ENCODE measurements at places on chromosomes 3 and 15.

DNA sequence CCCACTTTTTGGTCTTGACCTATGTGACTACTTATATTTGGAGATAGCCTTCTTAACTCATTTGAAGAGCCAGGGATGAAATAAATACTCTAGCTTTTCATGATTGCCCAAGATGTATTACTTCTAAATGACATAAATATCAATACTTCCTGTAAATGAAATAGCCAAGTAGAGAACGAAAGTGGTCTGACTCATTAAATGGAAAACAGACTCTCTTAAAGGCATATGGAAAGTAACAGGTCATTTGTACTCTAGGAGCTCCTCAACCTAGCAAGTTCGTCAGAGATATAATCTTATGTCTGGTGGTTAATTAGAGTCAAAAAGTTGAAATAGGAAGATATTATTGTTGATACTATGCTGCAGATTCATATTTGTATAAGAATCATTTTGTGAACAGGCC is 1105.4 kb downstream of the TUSC7 start:
- DNase-seq = no peak

GRCh38 chr3:125310623-125311081 is 64.5 kb downstream of the ZNF148 start:
- peak; percentile 60 for DNase-seq

DNA sequence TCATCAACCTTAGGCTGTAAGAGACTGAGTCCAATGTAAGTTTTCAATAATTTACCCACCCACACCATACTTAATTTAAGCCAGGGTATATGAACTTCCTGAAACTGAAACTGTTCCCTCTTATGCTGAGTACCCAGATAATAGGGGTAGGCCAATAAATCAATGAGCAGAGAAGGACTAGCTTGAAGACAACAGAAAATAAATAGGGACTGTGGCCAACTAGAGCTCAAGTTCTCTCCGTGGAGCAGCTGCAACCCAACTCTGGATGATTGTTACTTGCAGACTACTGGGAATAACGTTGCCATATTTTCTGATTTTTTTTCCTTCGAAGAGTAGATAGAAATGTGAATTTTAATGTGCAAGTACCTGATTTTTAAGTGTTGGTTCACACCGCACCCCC is 128.0 kb downstream of the ATG7 start:
- DNase-seq = no peak

GRCh38 chr3:14672588-14672987 is 2.4 kb upstream of the C3orf20 start:
- no peak for DNase-seq

DNA sequence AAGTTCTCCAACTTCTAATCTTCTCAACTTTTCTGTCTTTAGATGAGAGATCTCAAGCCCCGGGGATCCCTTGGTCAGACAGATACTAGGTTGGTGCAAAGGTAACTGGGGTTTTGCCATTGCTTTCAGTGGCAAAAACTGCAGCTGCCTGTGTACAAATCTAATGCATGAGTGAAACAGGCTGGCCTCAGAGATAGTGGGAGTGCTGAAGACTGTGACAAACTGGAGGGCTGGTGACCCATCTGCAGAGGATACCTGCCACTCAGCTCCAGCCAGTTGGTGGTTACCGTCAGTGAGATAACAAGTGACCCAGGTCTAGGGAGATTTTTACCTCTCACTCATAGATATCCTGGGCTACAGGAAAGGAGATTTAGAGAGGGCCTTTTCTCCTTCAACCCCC is 85.7 kb downstream of the RYR3 start:
- no peak for DNase-seq

- DNase-seq = no peak
Measured at GRCh38 chr3:54696313-54696712, 231.5 kb downstream of the LRTM1 start.

GRCh38 chr3:48463703-48464102 is 17.2 kb downstream of the ATRIP start:
- DNase-seq = no peak

DNA sequence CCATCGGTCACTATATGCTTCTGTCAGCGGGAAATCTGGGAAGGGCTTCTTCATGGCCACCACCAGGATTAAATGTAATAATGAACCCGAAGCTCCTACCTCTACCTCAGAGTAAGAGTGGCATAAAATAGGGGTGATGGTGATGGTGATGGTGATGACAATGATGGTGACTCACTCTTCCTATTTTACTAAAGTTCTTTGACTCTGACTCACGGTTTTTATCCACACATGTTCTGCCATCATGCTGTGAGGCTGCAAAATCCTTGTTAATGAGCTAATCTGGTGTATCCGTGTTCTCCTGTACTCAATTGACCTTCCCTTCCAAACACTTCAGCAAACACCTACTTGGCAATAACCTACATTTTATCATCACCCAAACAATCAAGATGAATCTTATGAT is 18.3 kb upstream of the FOXP1 start:
- no peak for DNase-seq

- DNase-seq = no peak
Measured at GRCh38 chr3:23793528-23794134, 12.1 kb upstream of the UBE2E1 start.

DNA sequence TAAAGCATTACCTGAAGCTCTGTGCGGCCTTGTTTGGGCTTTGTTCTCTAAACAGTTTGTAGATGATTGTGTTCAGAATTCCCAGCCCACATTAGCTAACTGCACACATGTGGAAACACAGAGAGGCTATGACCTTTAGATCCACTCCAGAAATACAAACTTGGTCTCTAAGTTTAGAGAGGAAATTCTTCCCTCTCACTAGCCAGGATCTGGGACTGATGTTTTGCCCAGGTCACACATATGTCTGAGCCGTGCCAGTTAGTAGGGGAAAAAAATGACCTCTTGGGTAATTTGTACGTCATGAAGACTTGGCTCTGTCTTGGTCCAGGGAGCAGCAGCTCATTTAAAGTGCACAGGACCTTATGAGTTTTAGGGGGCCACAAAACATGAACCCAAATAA is 223.1 kb downstream of the RBMS3 start:
- no peak for DNase-seq

GRCh38 chr3:160929595-160929994 is 173.6 kb downstream of the PPM1L start:
- no peak for DNase-seq

GRCh38 chr15:70348581-70349344 is 251.0 kb upstream of the TLE3 start:
- DNase-seq = no peak

GRCh38 chr15:33138000-33138399 is 56.5 kb downstream of the FMN1 start:
- no peak for DNase-seq

DNA sequence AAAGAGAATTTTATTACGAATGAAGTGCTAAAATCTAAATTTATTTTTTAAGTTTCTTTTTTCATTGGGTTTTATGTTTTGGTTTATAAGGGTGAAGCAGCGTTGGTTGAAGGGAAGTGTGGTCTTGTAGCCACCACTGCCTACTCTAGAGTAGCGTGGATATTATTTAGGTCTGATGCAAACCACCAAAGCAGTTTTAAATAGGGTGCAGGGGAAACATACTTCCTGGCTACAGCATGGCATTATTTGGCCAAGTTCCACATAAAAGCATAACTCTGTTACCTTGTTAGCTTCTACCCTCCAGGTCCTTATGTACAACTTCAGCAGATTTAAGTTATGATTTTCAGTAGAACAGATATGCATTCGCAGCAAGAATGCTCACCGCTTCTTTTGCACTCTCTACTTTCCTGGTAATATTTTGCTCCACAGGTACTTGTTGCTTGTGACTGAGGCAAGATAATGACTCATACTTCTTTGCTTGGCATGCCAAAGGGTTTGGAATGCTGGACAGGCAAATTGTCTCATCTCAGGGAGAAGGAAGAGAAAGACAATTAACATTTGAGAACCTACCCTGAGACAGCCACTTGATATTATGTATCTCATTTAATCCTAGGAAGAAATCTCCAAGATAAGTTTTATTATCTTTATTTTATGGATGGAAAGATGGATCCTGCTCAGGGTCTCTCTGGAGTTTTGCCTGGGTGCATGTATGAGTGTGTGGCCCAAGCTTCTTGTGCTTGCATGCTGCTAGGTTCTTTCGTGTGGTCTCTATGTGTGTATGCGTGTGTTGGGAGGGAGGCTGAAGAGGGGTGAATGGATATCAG is 5.4 kb downstream of the TGFBR2 start:
- no peak for DNase-seq

DNA sequence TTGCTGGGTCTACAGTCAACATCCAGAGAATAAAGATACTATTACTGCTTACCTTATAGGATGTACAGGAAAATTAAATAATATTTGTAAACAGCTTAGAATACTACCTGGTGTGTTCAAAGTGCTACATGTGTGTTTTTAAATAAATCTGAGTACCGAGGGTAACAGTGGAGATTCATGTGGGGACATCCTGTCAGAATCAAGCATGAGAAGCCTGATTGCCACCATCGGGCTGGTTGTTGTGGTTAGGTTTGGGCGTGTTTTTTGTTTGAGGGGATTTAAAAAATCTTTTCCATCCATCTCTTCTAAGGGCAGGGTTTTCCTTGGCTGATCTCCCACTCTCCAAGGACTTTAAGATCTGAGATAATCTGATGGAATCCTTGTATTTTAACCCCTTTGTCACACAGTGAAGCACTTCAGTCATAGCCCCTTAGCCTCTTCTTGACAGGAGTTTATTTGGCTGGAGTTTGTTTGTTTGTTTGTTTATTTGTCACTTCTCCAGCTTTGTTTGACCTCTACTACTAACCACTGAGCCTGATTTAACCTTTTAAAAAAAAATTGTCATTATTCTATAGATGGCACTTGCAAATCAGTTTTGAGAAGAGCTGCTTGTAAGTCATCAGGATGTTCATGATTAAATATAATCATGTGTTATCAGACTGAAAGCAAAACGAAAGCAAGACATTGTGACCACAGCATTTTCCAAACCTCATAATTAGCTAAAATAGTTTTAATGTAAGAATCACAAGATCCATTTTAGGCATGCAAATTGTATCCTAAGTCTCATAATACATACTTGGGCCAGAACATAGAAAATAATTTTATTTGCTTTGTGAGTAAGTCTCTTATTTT is 72.8 kb upstream of the RARB start:
- DNase-seq = no peak

- DNase-seq = no peak
Measured at GRCh38 chr15:40242213-40242599, 3.3 kb downstream of the PAK6 start.

- no peak for DNase-seq
Measured at GRCh38 chr3:63231643-63232042, 46.5 kb upstream of the SYNPR start.

DNA sequence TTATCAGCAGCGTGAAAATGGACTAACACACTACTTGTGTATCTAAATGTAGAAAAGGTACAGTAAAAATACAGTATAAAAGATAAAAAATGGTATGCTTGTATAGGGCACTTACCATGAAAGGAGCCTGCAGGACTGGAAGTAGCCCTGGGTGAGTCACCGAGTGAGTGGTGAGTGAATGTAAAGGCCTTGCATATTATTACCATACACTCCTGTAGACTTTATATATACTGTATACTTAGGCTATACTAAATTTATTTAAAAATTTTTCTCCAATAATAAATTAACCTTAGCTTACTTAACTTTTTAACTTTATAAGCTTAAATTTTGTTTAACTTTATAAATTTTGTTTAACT is 67.2 kb upstream of the TSPAN3 start:
- DNase-seq = no peak

GRCh38 chr3:166388321-166388720 is 551.1 kb upstream of the BCHE start:
- no peak for DNase-seq

- DNase-seq = no peak
Measured at GRCh38 chr3:32421991-32422859, 30.6 kb downstream of the CMTM7 start.

GRCh38 chr3:170739410-170739809 is 130.6 kb downstream of the RPL22L1 start:
- DNase-seq = no peak

DNA sequence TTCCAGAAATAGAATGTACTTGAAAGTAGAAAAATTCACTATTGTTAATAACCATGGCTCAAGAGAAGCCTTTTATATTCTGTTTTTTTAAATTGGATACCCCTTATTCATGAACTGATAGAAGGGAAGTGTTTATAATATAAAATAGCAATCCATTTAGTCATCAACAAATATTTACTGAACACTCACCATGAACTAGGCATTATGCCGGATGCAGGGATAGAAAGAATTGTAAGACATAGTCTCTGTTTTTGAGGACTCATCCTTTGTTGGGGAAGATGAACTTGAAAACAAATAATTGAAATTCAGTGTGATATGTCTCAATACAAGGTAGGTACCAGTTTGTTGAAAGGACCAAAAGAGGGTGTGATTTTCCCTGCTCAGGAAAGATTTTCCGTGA is 160.9 kb upstream of the SATB1 start:
- no peak for DNase-seq

GRCh38 chr15:65088643-65089021 is 12.1 kb downstream of the KBTBD13 start:
- no peak for DNase-seq

- no peak for DNase-seq
Measured at GRCh38 chr3:151393146-151393830, 8.7 kb upstream of the P2RY12 start.

- DNase-seq = no peak
Measured at GRCh38 chr3:69255928-69256327, 130.0 kb downstream of the FRMD4B start.

GRCh38 chr3:140170612-140171011 is 235.6 kb downstream of the CLSTN2 start:
- DNase-seq = no peak

- DNase-seq = no peak
Measured at GRCh38 chr3:85626662-85627061, 667.9 kb downstream of the CADM2 start.

DNA sequence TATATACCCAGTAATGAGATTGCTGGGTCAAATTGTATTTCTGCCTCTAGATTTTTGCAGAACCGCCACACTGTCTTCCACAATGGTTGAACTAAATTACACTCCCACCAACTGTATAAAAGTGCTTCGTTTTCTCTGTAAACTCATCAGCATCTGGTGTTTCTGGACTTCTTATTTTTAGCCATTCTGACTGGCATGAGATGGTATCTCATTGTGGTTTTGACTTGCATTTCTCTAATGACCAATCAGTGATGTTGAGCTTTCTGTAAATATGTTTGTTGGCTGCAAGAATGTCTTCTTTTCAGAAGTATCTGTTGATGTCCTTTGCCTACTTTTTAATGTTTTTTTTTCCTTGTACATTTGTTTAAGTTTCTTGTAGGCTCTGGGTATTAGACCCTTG is 182.9 kb upstream of the TRIM42 start:
- no peak for DNase-seq

GRCh38 chr3:195692781-195693427 is 27.9 kb upstream of the MUC20 start:
- DNase-seq = no peak

DNA sequence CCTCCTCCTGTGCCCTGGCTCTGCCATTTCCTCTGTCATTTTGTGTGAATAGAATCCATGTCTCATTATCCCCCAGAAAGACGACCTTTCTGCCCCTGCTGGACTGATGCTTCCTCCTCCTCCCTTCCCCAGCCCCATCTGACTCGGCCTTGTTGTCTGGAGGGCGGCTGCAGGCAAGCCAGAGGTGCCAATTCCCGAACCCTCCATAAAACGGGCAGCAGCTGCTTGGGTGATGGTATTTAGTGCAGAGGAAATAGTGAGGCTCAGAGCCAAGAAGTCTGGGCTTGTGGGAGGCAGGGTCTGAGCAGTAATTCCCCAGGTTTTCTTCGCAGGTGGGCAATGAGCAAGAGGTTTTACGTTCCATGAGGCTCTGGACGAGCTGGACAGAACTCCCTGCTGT is 71.2 kb downstream of the ITGA11 start:
- DNase-seq = no peak
